RPMI7951 (cell line): ENCODE measurements at places on chromosomes 3 and 15. TPM values are rescaled to one million over a fixed set of nuclear protein-coding genes. Genes with fewer than 3 reads are reported as not detected.

DNA sequence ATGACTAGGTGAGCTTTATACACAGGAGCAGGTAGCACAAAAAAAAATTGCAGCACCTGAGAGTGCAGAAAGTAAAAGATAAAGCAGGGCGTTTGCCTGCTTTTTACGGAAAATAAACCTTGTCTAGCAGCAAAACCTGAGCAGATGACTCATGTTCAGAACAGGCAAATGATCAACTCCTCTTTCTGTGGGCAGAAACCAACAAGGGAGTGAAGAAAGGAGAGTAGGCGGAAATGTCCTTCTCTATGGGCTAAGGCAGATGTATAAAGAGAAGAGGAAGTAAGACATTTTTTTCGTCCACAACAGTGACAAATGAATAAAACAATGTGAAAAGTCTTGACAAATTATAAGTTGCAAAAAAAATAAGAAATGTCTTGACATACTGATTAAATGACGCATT, 24.5 kb upstream of the GMNC start:
- DNase-seq: peak; percentile 9

DNA sequence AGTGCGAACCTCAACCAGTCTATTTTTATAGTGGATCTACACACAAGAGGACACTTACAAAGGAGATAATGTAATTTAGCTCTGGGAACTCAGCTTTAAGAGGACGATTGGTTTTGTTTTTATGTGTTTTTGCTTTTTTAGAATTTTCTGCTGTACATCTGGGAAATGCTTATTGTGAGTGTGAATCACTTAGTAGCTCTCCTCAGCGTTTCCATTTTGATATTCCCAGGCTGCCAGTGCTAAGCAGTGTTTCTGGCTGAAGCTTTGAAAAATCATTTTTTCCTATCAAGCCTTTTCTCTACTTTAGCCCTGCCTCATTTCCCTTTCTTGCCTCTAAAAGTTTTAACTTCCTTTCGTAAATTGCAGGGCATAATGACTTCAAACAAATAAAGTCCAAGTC, 117.9 kb downstream of the RBMS3 start:
- DNase-seq: no peak

DNA sequence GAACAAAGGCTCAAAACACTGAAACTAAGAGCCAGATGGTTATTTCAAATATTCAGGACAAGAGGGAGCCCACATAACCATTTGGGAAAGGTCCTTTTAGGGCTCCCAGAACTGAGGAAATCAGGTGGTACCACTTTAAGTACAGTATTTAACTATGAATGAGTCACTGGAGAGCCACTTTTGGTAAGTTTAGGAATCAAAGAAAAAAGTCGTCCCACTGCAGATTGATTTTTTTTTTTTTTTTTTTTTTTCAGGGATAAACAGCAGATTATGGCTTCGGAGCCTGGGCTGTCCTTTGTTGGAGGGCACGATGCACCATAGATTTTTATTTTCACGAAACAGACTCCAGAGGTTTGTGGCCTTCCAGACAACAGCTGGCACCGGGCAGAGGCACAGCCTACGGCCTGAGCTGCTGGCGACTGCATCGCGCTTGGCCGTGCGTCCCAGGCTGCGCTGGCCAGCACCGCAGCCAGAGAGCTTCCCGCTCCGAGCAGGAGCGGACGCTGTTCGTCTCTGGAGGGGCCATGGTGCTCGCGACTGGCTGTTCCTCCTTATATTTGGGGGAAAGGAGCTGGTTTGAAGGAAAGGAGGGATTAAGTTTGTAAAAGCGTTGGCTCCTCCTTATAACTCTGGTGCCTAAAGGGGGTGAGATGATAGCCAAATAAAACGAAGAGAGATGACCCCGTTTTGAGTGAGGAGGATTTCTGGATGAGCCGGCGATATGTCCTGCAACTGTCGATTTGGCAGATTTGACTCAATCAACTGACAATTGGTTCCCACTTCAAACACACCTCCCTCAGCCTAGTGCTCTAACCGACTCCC, 152.9 kb upstream of the GOLIM4 start:
- peak; percentile 59 for DNase-seq

- DNase-seq: peak; percentile 49
Measured at GRCh38 chr3:12766541-12766940, 7.5 kb upstream of the TMEM40 start.

DNA sequence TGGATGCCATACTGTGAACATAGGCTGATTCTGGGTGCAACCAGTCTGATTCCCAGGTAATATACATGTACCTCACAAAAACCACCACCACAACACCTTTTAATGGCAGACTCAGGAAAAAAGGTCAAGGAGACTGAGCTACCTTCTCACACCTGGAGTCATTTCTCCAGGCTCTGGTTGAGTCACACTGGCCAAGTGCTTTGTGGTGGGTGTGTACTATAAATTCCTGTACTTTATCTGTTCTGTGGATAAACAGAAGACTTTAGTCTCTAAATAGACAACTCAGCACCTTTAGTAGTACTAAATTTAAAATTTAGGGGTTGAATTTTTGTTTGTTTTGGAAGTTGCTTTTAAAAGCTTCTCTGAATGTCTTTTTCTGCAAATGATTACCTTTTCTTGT, 46.7 kb downstream of the TOP2B start:
- no peak for DNase-seq

DNA sequence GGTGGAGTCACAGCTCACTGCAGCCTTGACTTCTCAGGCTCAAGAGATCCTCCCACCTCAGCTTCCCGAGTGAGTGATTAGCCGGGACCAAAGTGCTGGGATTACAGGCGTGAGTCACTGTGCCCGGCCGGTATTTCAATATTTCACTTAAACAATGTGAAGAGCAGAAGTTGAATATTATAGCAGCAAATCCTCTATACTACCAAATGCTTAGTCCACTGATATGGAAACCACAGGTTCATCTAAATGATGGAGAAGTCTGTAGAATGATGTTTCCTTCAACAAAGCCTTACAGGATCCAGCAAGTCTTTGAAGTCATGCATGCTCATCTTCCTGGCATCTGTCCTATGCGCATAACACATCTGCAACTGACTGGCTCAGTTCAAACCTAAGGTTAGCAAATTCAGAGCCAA, 20.3 kb upstream of the UACA start:
- DNase-seq: peak; percentile 76

DNA sequence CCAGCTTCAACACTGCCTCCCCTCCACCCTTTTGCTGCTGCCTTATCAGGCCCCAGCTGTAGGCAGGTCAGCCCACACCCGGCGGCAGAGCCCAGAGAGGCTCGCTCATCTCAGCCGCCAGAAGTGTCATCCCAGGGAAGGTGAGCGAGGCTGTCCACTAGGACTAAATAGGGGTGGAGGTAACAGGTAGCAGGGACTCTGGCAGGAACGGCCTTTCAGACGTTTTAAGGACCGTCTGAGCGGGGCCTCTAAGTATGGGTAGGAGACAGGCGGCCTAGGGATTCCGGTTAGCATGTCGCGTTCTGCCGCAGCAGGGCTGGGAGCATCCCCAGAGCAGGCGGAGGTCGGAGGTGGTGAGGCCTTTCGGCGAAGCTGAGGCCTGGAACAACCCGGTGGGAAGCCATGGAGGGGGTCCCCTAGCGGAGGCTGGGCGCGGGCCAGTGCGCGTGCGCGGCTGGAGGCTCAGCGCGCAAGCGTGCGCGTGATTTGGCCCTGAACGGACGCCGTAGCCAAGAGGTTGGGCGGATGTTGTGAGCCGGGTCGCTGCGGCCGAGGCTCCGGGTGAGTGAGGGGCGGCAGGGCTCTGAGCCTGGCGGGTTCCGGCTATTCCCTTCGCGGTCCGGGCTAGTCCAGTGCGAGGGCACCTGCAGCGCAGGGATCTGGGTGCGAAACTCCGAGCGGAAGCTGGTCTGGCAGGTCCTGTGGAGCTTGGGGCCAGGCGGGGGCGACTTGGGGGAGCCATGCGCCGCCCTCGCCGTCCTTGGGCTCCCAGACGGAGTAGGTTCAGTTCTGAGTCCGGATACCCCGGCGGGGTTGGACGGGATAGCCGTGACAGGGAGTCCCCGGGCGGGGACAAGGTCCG, at the start of the genes MST1 and RNF123:
MST1 (minus strand) TSS at position 429 of the 862 bp plus-strand sequence. CDS start 783 bp downstream, outside the sequence.
RNF123 (plus strand) TSS at position 512 of the 862 bp plus-strand sequence. CDS start 1,609 bp downstream, outside the sequence.
- peak; percentile 88 for DNase-seq

DNA sequence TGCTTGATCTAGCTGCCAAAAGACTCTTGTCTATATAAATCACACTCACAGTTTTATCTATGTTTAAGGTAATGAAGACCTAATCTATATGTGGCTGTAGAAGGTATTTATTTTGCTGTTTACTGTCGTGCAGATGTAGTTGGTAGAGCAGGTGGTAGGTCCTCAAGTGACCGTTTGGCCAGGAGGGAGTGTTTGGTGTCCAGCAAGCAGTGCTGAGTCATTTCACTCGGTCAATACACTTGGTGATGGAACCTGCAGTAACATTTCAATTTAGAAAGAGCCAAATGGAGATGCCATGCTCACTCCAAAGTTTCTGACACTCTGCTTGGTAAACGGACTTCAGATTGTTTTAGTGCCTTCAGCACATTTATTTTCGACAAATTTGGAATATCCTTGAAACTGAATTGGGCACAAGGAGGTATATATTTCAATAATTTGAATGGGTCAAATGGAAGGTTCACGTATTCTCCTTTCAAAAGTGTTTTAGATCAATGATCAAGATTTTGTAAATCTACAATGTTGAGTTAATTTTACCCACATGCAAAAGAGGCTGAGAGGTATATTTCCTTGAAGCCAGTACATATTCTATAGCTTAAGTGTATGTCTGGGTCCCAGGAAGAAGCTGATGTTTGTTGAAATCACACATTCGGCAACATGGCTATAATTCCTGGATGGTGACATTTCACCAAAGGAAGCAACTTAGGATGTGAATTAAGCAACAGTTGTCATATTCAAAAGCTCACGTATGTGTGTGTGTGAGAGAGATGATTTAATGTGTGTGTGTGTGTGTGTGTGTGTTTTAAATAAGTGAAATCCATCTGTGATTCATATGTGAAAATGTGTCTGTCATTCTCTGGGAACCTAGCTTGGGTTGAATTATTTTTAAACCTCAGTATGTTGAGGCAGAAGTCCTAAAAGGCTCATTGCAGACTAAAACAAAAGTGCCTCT, 7.7 kb upstream of the CX3CR1 start:
- DNase-seq: no peak

DNA sequence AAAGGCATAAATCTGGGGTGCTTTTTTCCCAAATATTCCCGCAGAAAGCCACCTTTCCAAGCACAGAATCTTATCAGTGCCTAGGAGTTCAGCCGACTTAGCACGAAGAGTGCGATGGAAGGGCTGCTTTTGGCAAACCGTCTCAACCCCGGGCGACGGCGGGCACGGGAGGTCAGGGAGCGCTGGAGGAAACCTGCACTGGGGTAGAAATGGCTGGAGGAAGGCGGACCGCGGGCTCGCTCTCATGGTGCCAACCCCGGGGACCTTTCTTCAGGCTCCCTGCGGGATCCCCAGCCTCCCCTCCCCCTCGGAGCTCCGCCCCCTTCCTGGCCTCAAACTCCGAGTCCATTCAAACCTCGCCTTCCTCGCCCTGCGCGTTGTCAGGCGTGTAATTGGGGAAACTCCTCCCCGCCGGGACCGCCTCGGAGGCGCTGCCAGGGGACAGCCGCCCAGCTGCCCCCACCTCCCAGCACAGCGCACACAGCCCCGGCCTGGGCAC, at the start of gene GABRG3:
GABRG3 (plus strand) TSS at position 470 of the 499 bp plus-strand sequence.
- no peak for DNase-seq

- DNase-seq: no peak
Measured at GRCh38 chr3:129002573-129003569, 1.8 kb downstream of the EFCC1 start.

- no peak for DNase-seq
Measured at GRCh38 chr15:60477164-60477563, 1.8 kb downstream of the ICE2 start.

DNA sequence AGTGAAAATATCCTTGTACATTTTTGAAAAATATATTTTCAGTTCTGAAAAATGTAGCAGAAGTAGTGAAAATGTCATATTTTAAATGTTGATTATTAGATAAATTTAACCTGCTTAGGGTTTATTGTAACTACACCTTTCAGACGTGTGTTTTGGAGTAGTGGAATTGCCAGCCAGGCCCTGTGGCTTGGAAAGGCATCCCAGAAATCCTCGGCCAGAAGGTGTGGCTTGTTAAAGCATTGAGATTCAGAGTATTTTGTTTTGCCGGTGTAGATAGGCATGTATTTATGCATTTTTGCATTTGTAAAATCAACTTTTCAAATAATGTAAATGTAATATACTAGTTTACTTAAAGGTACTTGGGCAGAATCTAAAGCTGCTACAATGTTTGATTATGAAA, 7.0 kb downstream of the EBLN2 start:
- DNase-seq: no peak

The GABRB3 gene
- 0.12 TPM in 1 of 2 replicates, not detected in the other for total RNA-seq

The MUSTN1 gene
- total RNA-seq: 1.1 and 1.3 TPM in 2 replicates

The DPPA4 gene
- 0.10 and 0.60 TPM in 2 replicates for total RNA-seq

The GLDN gene
- 0.48 and 0.78 TPM in 2 replicates for total RNA-seq

The MCF2L2 gene
- total RNA-seq: 0.24 TPM in 1 of 2 replicates, not detected in the other

The TGM5 gene
- not detected in 2 replicates for total RNA-seq
